ENCODE measurements at places on chromosomes 2 and 18.

DNA sequence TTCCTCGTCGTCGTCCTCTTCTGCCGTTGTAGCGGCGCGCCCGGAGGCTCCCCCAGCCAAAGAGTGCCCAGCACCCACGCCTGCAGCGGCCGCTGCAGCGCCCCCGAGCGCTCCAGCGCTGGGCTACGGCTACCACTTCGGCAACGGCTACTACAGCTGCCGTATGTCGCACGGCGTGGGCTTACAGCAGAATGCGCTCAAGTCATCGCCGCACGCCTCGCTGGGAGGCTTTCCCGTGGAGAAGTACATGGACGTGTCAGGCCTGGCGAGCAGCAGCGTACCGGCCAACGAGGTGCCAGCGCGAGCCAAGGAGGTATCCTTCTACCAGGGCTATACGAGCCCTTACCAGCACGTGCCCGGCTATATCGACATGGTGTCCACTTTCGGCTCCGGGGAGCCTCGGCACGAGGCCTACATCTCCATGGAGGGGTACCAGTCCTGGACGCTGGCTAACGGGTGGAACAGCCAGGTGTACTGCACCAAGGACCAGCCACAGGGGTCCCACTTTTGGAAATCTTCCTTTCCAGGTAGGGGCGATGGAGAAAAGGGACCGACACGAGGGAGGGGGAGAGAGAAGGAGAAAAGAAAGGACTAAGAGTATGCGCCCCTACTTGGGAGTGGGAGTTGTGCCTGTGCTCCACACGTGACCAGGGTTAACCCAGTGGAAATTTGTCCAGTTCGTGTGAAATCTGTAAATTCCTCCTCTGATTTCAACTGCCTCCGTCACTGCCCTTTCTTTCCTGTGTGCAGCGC is 800 bp downstream of the HOXD13 start:
- no peak for DNase-seq

DNA sequence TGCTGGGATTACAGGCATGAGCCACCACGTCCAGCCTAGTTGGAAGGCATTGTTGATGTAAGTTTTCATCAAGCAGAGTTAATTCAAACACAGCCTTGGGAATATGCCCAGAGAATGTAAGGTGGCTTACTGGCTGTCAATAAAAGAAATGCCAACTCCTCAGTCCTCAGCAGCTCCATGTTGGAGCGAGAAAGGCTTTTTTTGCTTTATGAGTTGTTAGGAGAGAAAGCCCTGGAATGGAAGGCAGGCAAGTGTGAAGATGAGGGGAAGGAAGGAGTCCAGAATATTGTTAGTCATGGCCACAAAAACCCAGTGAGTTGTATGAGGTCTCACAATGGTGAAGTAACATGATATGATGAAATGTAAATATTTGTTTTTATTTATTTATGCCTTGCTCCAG is 57.1 kb downstream of the MAP4K4 start:
- DNase-seq = no peak

- no peak for DNase-seq
These were observed 144.1 kb downstream of the EVA1A start for GRCh38 chr2:75416420-75417342.

- DNase-seq = no peak
These were observed 129.7 kb downstream of the CCDC85A start for GRCh38 chr2:56313500-56313921.

DNA sequence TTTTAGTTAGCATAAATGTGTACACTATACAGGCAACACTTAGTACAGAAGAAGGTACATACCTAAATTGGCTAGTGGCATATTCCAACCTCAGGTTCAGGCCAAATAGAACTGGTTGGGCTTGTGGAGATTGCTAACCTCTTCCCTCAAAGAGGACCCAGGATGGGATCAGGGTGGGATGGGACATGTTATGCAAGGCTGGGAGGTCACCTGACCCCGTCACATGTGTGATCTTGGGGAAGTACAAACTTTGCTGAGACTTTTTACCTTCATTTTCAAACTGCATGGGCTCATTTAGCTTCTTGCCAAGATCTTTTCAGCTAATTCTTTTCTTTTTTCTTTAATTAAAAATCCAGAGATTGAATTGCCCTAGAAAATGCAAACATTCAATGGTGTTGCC is 36.9 kb downstream of the TMEM17 start:
- no peak for DNase-seq

GRCh38 chr2:65240657-65241056 is 13.0 kb downstream of the ACTR2 start:
- DNase-seq = no peak
